ENCODE measurements at places on chromosomes 2 and 18.
A peak's percentile ranks its signal among the peaks of the same experiment; 100 is the strongest.

GRCh38 chr18:45510656-45511055 lies 104.6 kb upstream of the SLC14A2 start:
- DNase-seq: no peak

- no peak for DNase-seq
Measured at GRCh38 chr2:231422056-231422455, 26.5 kb downstream of the B3GNT7 start.

DNA sequence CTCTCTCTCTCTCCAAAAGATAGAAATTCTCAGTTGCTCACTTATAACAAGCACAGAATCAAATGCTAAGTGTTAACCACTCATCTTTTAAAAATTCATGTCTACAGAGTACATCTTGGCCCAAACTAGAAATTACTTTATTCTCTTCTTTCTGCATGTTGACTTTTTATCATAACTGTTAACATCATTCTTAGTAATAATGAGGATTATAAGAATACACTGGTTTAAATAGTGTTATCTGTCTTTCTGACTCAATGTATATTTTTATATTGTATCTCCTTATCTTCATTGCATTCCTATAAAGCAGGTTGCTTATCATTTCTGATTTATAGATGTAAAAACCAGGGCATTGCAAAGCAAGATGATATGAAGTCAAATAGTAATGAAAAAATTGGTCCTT lies 17.8 kb upstream of the KLF7 start:
- no peak for DNase-seq

DNA sequence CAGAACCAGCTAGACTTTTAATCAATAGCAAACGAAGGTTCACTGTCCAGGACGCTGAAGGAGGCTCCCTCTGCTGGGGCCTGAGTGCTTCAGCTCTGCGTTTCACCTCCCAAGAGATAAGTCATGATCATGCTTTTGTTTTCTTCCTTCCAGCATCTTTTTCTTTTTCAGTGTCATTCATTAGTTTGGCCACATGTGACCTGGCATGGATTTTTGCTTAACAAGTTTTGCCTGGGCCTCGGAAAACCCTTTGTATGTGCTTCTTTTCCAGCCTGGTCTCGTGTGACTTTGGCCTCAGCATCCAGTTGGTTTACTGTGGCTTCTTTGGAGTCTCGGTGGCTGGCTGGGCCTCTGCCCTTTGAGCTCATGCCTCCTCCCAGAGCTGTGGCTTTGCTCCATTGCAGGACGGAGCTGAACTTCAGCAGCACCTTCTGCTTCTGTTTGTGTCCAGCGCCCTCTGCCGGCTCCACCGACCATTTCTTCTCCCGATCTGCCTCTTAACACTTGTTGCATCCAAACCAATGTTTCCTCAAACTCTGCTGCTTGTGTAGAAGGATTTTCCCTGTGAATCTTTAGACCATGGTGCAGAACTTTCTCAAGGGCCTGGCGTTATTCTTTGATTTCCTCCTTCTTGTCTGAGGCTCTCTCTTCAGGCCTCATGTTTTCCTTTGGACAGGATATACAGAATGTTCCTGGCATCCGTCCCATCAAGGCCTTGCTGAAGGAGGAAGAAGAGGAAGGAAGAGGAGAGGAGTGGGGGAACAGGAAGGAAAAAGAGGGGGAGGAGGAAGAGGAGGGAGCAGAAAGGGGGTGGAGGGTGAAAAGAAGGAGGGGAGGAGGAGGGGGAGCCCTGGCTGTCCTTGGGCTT lies 23.6 kb upstream of the HES6 start:
- DNase-seq: peak; percentile 97

- peak; percentile 59 for DNase-seq
Measured at GRCh38 chr2:39851651-39852110, 72.6 kb upstream of the THUMPD2 start.

DNA sequence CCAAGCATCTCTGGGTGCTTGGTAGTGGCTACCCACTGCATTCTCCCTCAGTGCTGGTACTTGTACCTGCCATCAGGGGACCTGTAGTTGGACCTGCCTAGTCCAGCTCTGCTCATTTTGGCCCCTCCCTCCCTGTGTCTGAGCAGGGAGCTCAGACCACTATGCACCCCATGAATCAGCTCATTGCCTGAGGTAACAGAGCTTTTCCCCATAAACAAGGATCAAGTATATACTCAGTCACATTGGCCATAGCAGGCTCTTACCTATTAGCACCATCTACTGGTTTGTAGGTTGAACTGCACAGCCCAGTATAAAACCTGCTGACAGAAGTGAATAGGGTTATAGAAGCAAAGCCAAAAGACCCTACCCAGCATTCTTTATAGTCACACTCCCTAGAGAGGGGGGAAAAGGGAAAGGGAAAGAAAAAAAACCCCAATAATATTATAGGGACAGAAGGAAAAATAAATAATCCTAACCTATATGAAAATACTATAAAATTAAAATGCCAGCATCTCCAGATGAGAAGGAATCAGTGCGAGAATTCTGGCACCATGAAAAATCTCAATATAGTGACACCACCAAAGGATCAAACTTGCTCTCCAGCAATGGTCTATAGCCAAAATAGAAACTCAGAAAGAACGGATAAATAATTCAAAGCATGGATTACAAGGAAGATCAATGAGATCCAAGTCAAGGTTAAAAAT lies 6.9 kb upstream of the FLACC1 start:
- peak; percentile 81 for DNase-seq

DNA sequence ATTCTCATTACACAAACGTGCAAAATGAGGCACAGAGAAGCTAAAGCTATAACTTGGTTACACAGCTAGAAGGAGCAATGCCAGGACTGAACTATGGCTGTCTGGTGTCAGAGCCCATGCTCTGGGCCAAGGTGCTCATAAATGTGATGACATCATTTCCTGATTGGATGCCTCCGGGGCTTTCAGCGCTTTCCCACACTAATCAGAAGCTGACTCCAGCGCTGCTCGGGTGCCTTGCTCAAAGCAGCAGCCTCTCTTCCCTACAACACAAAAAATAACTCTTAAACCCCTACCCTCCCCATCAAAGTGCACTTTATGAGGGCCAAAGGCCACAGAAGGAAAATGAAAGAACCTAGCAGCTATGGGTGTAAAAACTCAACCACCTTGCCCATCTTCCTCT lies 90.7 kb downstream of the STK39 start:
- peak; percentile 47 for DNase-seq

GRCh38 chr18:36578871-36579710 lies 249.7 kb downstream of the TPGS2 start:
- DNase-seq: peak; percentile 36

DNA sequence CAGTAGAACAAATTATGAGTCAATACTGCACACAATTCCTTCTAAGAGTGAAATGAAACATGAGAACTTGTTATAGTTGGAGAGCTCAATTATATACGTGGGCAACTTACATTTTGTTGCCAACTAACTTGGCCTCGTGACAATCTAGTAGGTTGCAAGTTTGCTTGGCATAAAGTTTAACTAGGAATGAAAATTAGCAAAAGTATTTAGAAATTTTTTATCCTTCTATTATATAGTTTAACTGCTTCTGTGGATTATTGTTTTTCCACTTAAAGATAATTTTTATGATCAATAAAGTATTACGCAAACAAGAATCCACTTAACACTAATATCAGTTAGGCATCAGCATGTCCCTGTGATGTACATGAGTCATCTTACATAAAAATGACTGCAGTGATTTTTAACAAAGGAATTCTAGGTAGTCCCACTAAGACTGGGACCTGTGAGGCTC lies 41.1 kb downstream of the FAM124B start:
- DNase-seq: no peak

- no peak for DNase-seq
Measured at GRCh38 chr18:78893281-78894032, 86.2 kb upstream of the SALL3 start.

DNA sequence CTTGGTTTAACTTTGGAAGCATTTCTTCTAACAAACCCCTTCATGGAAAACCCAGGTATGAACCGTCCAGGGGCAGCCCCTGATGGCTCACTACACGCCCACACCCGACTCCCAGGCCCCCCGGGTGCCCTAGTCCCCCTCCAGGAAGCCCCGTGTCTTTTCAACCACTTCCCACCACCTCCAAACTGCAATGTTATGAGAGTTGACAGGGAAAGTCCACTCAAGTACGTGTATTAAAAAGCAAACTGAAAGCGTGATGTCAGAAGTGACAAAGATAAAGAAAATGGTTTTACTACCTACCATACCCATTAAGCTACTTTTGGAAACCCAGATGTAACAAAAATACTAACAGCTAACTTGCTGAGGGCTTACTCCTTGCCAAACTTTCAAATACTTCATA lies 51.5 kb downstream of the L3MBTL4 start:
- DNase-seq: no peak

- no peak for DNase-seq
Measured at GRCh38 chr2:37564356-37564755, 107.1 kb downstream of the CDC42EP3 start.
